ENCODE measurements at places on chromosomes 7 and 10.

GRCh38 chr7:13920053-13920697 lies 69.3 kb downstream of the ETV1 start:
- H3K36me3 ChIP-seq = no peaks in the 10 kb centered on the region
- H3K27ac ChIP-seq = no peak overlapping the region
- no peak for DNase-seq
- H3K4me3 ChIP-seq = no peak overlapping the region
- no peaks in the 10 kb centered on the region for H3K4me1 ChIP-seq

GRCh38 chr7:117970801-117971200 lies 97.6 kb upstream of the CTTNBP2 start:
- no peaks in the 10 kb centered on the region for H3K27me3 ChIP-seq
- H3K4me3 ChIP-seq = no peak overlapping the region
- H3K4me1 ChIP-seq = peaks cover 6% of the 10 kb centered on the region
- no peak overlapping the region for H3K27ac ChIP-seq

DNA sequence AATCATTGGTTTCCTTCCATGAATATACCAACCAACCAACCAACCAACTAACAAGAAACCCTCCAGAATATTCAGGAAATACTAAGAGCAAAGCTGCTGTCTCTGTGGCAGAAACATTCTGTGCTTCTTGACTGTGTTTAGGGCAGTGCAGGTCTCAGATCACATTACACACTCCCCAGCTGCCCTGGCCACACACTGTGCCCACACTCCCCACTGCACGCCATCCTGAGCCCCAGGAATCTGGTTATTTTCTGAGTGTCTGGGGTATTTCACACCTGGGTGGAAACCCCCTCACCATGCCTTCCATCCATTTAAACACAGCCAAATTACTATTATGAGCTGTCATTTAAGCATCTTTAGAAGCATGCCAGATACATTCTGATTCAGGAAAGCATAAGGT lies 183.7 kb upstream of the ANK3 start:
- H3K27me3 ChIP-seq = no peaks in the 10 kb centered on the region
- no peak overlapping the region for H3K27ac ChIP-seq
- H3K4me3 ChIP-seq = no peak overlapping the region
- no peak for DNase-seq
- no peaks in the 10 kb centered on the region for H3K36me3 ChIP-seq

DNA sequence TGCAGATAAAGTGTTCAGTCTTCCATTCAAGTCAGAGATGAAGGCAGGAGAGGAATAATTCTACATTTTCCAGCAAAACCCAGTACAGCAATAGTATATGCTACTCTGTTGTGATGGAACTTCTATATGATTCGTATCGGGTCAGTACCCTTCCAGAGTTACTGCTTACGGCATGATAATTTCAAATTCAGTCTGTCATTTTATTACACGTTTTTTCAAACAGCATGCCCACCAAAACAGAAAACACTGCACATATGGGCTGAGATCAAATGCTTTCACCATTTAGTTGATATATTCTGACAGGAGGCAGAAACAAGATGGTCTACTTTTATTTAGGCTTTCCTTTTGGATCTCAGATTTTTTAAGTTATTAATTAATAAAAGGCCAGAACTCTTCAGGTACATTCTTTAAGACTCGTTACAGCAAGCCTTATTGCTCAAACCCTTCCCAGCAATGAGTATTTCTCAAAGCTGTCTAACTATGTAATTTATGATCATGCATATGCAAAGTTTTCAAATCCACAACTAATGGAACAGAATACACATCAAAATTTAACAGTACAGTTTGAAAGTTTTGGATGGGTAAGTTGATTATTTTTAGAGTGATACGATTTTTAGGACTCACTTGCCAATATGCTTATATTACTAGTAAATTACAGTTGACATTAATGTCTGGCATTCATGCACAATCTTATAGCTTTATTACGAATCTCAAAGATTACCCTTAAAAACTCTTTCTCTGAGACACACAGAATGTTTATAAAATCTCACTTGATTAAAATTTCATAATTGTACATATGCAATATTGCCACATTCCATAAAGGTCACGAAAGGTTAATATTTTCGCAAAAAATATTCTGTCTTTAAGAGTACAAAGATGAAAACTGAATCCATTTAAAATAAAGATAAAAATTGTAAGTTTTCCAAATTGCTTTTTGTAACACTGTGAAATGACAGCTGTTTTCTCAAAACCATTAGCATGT lies 91.0 kb downstream of the ANK3 start:
- H3K36me3 ChIP-seq = no peaks in the 10 kb centered on the region
- H3K27ac ChIP-seq = no peak overlapping the region
- no peak for DNase-seq
- no peak overlapping the region for H3K4me3 ChIP-seq
- no peaks in the 10 kb centered on the region for H3K27me3 ChIP-seq

DNA sequence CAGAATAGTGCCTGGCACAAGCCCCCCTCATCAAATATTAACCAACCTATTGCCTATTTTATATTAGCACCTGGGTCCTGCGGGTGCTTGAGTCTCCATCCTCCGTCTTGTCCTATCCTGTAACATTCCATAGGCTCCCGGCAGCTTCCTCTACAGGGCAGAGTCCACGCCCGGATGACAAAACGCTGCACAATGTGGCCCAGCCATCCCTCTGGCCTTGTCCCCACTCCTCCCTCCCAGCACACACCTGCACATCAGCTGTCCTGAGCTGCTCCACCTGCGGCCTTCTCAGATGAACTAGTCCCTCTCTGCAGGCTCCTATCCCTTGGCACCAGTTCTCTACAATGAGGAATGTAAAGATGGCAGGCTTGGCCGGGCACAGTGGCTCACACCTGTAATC lies 153.5 kb upstream of the PDE1C start:
- H3K27ac ChIP-seq = no peak overlapping the region
- H3K4me3 ChIP-seq = no peak overlapping the region
- H3K4me1 ChIP-seq = no peaks in the 10 kb centered on the region
- no peaks in the 10 kb centered on the region for H3K36me3 ChIP-seq
- DNase-seq = no peak

DNA sequence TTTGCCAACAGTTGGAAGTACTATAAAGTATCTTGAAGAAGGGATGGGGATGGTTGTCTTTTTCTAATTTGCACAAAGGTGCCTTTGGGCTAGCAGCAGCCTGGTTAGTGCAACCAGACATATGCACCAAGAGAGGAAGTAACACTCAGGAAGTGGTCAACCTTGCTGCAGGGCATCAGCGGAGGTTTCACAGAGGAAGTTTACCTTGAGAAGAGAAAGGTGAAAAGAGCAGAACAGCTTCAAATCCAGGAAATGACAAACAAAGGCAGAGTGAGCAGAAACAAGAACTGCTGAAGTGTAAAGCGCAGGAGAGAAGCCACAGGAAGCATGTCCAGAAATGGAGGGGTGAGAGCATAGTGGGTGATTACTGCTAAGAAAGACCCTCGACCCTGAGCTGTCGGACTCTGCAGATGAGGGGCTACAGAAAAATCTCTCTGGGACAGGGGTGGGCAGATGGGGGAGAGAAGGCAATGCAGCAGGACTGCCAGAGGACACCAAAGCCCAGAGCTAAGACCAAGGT lies 66.9 kb downstream of the STK17A start:
- H3K36me3 ChIP-seq = no peaks in the 10 kb centered on the region
- H3K27me3 ChIP-seq = no peaks in the 10 kb centered on the region
- peaks cover 33% of the 10 kb centered on the region for H3K4me1 ChIP-seq
- H3K27ac ChIP-seq = peak overlapping the region; percentile 90

DNA sequence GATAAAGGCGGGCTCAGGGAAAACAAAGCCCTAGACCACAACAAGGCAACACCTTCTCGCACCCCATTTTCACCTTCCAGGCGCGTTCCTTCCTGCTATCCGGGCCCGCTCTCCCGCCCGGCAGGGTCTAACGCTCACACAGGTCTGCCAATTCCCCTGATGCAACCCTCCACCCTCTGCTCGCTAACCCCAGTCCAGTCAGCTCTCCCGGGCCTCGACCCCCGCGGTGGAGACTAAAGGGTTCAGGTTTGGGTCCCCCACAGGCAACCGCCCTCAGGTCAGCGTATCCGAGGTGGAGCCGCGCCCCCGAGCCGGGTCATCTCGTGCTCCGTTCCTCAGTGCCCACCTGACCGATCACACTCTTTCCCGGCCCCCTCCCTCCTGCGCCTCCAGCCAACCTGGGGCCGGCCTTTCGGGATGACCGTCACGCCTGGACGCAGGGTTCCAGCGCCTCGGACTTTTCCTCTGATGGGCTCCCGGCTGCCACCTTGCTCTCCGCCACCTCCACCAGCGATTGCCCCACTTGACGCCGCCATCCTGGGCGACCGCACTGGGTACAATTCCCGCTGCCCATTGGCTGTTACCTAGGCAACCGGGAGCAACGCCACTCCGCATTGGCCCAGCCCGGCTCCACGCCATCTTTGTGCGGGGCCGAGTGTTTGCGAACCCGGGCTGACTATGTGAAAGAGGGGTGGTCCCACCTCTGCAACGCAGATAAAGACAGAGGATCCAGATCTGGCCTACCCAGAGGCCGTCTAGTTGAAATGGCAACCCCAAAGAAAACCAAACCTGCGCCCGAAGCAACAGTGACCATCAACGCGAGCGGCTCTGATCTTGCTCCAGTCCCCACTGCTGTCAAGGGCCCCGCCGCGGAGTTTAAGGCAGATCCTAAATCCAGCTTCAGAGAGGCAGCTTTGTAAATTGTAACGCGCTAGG lies at the start of gene MORN4:
Gene MORN4, minus strand, starts transcription at position 552 of the 936 bp plus-strand sequence. CDS start 13,847 bp downstream, outside the sequence.
- H3K27me3 ChIP-seq = no peaks in the 10 kb centered on the region
- H3K36me3 ChIP-seq = no peaks in the 10 kb centered on the region
- peak within 1 kb of the TSS; percentile 55 for H3K27ac ChIP-seq

GRCh38 chr10:103812432-103812831 lies 42.9 kb downstream of the SH3PXD2A start:
- no peaks in the 10 kb centered on the region for H3K4me1 ChIP-seq
- no peaks in the 10 kb centered on the region for H3K36me3 ChIP-seq
- no peaks in the 10 kb centered on the region for H3K27me3 ChIP-seq

DNA sequence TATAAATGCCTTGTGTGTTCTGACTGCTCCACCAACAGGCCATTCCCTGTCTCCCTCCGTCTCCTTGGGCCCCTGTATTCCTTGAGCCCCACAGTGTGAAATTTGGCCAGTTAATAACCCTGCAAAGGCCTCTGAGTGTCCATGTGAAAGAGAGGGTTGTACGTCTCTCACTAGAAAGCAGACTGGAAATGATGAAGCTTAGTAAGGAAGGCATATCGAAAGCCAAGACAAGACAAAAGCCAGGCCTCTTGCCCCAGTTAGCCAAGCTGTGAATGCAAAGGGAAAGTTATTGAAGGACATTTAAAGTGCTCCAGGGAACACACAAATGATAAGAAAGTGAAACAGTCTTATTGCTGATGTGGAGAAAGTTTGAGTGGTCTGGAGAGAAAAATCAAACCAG lies 680.2 kb downstream of the SDK1 start:
- no peaks in the 10 kb centered on the region for H3K36me3 ChIP-seq
- no peak overlapping the region for H3K4me3 ChIP-seq
- no peaks in the 10 kb centered on the region for H3K27me3 ChIP-seq
- H3K4me1 ChIP-seq = no peaks in the 10 kb centered on the region
- no peak for DNase-seq

DNA sequence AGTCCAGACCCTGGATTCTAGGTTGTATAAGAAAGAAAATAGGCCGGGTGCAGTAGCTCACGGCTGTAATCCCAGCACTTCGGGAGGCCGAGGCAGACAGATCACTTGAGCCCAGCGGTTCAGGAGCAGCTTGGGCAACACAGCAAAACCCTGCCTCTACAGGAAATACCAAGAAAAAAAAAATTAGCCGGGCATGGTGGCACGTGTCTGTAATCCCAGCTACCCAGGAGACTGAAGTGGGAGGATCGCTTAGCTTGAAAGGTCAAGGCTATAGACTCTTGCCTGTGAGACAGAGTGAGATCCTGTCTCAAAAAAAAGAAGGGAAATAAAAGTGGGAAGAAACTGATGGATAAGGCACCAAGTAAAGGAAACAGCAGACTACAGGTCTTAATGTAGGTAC lies 287.9 kb upstream of the KLF14 start:
- no peaks in the 10 kb centered on the region for H3K36me3 ChIP-seq
- H3K4me1 ChIP-seq = peaks cover 12% of the 10 kb centered on the region
- no peaks in the 10 kb centered on the region for H3K27me3 ChIP-seq

DNA sequence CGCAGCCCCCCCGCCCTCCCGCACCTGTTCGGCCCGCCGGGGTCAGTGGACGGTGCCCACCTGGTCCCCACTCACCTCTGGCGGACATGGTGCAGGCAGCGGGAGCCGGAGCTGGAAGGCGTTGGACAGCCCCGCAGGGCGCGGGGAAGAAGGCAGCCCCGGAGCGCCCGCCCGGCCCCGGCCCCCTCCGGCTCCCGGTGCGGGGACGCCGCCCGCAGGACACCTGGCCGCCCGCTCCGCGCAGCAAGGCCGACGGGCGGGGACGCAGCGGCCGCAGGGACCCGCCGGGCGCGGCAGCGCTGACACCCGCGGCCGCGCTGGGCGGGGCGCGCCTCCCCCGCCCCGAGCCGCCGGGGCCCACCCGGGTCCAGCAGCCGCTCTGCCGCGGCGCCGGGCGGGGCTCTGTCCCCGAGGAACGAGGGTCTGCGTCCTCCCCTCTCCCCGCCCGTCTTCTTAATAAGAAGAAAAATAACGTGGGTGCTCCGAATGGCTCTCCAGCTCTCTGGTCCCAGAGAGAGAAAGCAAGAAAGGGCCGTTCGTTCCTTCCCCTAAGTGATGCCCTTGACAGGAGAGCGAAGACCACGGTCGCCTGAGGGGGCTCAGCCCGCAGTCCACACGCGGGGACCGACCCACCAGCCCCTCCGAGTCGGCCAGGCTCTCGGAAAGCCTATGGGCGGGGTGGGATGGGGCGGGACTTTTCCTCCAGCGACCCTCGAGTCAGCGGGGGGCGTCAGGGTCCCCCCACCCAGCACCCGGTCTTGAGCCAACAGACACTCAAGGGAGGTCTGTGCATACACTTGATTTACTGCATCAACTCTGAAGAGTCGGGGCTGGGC lies 53.4 kb upstream of the FHIP2A start:
- no peaks in the 10 kb centered on the region for H3K36me3 ChIP-seq
- peak overlapping the region; percentile 94 for H3K4me3 ChIP-seq
- H3K27ac ChIP-seq = peak overlapping the region; percentile 87

DNA sequence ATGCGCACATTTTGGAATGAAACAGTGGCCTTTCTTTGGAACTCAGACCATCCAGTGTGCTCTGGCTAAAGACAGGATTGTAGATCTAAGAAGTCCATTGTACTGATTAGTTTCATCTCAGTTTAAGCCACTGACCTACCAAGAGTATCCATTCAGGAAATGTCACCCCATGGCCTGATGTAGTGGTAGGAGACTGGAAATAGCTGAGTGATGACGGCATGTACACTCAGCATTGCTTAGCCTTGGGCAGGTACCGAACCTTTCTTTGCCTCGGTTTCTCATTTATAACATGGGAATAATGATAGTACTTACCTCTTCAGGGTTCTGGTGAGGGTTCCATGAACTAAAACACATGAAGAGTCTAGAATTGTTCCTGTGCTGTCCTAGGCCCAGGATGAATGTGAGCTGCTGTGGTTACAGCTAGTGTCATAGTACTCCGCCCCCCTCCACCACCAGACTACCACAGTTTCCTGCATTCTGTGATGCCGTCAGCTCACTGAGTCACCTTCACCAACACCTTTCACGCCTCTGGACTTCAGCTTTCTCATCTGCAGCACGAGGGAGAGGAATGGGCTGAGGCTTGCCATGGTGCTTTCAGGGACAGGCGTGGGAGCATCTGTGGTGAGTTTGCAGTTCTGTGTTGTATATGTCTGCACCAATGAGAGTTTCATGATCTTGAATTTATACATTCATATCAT lies 484.0 kb upstream of the GALNT17 start:
- H3K36me3 ChIP-seq = no peaks in the 10 kb centered on the region
- H3K4me1 ChIP-seq = no peaks in the 10 kb centered on the region
- no peak overlapping the region for H3K27ac ChIP-seq
- DNase-seq = no peak
- no peak overlapping the region for H3K4me3 ChIP-seq
- no peaks in the 10 kb centered on the region for H3K27me3 ChIP-seq

All from uterus (tissue), 4 donors.